H1 (cell line): ENCODE measurements at places on chromosomes 3 and 15. TPM values are rescaled to one million over a fixed set of nuclear protein-coding genes. Genes with fewer than 3 reads are reported as not detected.

The ATP13A4 gene
- not detected in 2 replicates for total RNA-seq

The NDN gene
- total RNA-seq: 27.4 and 29.4 TPM in 2 replicates

GRCh38 chr3:72675243-72675642 is 173.0 kb downstream of the SHQ1 start:
- H3K27me3 ChIP-seq: no peaks in the 10 kb centered on the region
- H3K4me1 ChIP-seq: no peaks in the 10 kb centered on the region
- no peak overlapping the region for H3K27ac ChIP-seq
- H3K4me3 ChIP-seq: no peak overlapping the region
- no peaks in the 10 kb centered on the region for H3K36me3 ChIP-seq
- no peak for DNase-seq

DNA sequence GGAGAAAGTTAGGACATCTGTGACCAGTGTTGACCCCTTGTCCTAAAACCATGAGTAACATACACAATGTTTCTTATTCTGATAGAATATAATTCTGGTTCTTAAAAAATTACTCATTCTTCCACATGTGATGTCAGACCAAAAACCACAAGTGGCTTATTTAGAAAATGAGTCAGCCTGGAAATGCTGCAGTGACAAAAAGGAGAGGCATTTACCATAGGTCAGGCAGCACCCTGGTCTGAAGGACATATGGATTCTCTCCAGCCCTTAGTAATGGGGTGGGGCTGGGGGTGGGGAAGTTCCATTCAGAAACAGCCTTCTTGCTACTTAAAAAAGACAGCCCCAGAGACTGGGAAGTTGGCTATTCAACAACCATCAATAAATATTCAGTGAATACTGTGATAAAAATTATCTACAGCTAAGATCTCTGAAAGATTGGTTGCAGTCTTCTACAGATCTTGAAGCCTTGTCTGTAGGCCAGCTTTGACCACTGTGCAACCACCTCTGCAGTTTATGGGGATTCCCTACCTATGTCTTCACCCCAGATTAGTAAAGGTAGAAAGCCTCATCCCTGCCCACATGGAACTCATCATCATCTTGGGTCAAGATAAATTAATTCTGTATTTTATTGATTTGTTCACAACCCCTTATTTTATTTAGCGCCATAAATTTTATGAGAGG is 34.9 kb upstream of the TIMP4 start:
- H3K36me3 ChIP-seq: no peaks in the 10 kb centered on the region
- no peak overlapping the region for H3K4me3 ChIP-seq
- no peak overlapping the region for H3K27ac ChIP-seq
- no peaks in the 10 kb centered on the region for H3K27me3 ChIP-seq
